Activated effector memory CD4-positive, alpha-beta T cell treated with anti-CD3 and anti-CD28 coated beads, Interleukin-2, amount 50 U/mL, for 16 hours (primary cell): ENCODE measurements at places on chromosomes 2 and 18.

DNA sequence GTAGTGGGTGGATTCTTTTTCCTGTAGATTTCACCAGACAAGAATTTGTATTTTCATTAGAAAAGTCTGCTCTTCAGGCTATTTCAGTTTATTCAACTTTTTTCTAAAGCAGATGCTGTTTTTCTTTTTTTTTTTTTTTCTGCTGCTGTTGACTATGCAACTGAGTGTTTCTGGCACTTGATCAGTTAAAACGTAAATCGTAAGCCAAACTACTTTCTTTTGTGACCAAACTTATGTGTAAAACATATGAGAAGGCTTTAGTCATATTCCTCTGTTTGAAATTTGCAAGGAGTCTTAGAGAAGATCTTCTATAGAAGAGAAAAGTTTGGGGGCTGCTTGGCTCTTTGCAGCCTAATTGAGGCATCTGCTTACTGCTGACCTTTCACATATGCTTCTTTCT is 170.1 kb downstream of the PARD3B start:
- no peak for DNase-seq

DNA sequence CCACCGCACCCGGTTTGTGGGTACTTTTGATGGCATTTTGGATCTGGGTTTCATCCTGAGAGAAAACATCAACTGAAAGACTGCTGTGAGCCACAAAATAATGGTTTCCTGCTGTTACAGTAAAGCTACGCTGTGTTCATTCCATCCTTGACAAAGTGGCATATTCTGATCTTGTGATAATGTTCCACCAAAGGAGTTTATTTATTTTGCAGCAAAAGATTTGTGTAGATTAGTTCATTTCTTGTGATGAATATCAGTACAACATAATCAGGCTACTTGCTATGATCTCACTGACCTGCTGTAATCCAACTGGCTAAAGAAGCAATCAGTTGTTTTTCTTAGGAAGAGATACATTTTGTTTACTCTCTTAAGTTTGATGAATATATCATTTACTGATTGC is 45.0 kb downstream of the EEF1B2 start:
- no peak for DNase-seq

DNA sequence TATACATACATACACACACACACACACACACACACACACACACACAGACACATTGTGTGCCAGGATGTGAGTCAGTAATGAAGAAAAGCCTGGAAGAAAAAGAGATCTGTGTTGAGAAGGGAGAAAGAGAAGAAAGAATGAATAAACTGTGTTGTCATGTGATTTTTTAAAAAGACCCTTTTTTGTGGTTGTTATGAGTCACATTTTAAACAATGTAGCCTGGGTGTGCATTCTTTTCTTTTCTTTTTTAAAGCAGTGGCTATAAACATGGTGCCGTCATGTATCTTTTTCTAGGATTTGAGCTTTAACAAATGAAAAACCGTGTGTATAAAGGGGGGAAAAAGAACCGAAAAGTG is 87.2 kb downstream of the NRP2 start:
- DNase-seq, result no peak

DNA sequence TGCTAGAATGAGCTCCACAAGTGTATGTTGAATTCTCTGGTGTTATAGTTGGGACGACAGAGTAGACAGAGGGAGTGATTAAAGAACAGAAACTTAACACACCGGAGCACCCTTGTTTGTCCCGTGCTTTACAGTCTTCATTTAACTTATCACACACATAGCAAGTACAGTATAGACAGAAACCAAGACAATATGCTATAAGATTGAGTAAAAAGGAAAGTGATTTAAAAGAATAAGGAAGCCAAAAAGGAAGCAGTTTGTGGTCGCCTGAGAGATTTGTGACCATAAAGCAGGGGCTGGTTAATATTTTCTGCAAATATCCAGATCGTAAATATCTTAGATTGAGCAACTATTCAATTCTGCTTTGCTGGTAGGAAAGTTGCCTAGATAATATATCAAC is 1128.4 kb downstream of the TSN start:
- no peak for DNase-seq

DNA sequence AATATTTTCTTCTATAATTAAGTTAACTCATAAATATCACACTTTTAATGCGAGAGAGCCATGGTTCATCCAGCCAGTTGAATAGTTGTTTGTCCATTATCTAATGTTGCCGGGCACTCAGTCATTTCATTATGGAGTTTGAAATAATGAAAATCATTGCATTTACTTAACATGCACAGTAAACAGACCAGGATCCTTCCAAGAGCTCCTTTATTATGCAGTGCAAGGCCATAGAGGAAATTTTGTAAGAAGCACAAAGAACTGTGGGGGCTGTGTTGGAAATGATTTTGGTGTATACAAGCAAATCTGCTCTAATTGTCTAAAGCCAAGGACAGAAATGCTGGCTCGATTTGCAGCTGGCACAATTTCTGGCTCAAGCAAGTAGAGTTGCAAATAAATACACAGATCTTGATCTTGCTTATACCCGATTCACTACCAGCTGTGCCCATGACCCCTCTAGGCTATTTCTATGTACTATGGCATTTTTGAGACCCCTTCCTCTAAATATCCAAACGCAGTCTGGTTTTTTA is 400.3 kb upstream of the HNRNPA3 start:
- no peak for DNase-seq

GRCh38 chr2:149393614-149394013 is 63.2 kb downstream of the LYPD6 start:
- no peak for DNase-seq

- peak; percentile 13 for DNase-seq
These were observed 149.4 kb upstream of the EPAS1 start for GRCh38 chr2:46147626-46148368.

- DNase-seq, result peak; percentile 56
These were observed 341.0 kb downstream of the EIPR1 start for GRCh38 chr2:3036432-3037125.

DNA sequence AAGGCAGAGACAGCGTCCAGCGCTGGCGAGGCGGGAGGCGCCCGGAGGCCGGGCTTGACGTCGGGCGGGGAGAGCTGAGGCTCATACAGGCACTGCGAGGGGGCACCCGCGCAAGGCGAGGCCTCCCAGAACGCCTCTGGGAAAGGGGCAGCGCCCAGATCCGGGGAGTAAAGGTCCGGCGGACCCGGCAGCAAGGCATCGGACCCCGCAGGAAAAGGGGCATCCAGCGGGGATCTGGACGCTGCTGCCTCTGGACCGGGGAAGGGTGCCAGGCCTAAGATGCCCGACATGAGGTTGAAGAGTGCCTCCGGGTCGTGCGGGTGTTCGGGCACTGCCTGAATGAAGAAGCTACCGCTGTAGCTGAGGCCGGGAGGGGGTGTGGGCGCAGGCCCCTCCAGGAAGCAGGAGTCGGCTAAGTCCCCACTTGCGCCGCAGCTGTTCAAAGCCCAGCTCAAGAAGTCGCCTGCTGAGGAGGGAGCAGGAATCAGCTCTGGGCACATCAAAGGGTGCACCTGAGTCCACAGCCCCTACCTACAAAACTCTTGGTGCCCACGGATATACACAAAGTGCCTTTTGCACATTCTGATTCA is 937 bp downstream of the EGR4 start:
- no peak for DNase-seq

DNA sequence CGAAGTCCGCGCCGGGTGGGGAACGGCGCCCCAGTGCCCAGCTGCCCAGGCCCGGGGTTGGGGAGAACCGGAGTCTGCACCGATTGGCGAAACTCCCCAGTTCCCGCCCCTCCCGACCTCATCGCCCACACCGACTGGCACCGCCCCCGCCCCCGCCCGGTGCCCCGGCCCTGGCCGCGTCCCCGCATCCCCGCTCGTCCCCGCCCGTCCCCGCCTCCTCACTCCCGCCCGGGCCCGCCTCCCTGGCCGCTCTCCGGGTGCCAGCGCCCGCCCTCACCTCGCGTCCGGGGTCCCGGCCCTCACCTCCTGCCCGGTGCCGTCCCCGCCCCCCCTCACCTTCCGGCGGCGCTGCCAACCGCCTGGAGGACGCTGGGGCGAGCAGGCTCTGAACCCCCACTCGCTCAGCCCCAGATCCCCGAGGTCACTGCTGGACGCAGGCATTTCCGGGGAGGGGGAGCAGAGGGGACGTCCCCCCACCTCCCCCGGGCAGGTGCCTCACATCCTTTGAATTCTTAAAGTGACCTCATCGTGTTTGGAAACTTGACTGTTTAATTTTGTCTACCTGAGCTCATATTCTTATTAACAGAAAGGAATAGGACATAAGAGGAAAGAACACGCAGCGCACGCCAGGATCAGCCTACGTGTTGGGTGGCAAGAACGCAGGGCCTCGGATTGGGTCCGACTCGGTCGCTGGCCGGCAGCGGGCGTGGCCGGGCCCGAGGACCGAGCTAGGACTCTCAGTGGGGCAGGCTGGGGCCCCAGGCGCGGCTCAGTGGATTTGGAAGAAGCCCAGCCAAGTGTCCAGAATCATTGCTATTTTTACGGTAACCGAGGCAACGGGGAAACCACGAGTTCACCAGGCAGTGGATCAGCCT is at the start of gene FAM110C:
TSS of gene FAM110C (minus strand) at position 35 of the 875 bp plus-strand sequence. CDS start 120 bp downstream, outside the sequence.
- peak; percentile 86 for DNase-seq

GRCh38 chr2:29700560-29700959 is 220.8 kb downstream of the ALK start:
- DNase-seq, result no peak

DNA sequence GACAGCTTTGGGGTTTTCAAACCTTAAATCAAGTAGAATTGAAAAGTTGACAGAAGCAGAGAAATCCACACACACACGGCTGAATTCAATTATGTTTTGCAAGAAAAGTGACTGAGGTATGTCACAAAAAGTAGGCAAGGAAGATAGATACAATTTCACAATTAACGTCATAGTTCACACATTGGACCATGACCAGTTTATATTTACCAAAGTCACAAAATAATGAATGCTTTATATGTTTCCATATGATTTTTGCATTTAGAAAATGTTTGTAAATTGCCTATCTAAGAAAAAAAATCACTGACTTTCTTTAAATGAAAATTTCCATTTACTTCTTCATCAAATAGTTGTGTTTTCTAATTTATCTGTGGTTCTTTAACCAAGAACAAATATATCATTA is 29.4 kb upstream of the ZNF516 start:
- DNase-seq, result no peak

GRCh38 chr2:169038338-169038757 is 7.2 kb upstream of the ABCB11 start:
- DNase-seq, result no peak

- DNase-seq, result no peak
These were observed 644.5 kb upstream of the VRK2 start for GRCh38 chr2:57402096-57402495.

DNA sequence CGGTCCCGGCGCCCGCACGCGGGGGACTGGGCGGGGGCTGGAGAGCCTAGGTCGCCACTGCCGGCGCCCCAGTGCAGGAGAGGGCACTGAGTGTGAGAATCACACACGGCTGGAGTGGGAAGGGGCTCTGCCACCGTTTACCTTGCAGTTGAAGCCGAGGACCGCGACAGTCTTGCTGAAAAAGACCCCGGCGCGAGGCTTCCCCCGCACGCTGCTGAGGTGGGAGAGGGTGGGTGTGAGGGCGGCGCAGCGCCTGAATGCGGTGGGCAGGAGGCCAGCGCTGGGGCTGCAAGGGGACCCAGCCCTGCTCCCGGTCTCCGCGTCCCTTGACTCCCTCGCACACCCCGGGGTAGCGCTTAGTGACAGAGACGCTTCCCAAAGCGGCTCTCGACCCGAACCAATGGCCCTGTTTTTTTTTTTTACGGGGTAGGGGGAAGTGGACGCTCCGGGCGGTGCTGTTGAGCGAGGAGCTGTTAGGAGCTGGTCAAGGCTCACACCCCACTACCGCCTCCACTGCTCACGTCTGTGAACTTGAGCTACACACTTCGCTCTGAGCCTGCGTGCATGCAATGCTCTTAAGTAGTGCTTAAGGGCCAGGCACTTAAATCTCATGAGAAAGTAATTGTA is 794 bp downstream of the NOTO start:
- DNase-seq, result no peak

DNA sequence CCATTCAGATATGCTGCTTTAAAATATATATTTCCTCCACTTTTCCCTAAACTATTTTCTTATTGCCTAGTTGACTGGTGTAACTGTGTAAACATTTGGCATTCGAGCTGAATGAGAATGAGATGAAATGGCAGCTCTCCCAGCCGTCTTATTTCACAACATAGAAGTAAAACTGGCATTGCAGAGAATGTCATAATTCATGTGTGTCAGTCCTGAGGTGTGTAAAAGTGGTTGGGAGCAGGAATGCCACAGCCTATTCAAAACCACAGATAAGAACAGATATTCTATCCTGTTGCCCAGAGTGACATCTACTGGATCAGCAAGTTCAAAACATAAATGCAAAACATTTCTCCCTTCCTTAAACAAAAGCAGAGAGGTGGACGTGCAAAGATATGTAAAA is 565.5 kb upstream of the CHAC2 start:
- no peak for DNase-seq

DNA sequence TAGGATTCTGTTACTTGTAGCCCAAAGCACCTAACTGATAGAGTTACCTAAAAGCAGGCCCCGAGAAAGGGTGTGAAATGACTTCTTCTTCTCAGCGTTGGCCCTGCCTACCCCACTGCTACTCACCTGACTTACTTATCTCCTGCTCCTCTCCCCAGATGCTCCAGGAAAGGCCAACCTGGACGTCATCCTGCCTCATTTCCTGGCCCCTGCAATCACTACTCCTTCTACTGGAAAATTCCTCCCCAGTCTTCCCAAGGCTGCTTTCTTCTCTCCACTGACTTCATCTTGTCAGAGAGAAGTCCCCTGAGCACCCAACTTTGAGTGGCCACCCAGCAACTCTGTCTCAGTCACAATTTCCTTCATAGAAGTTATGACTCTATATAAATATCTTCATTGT is 63.4 kb upstream of the KLF7 start:
- no peak for DNase-seq

GRCh38 chr2:234672498-234673150 is 175.7 kb upstream of the ARL4C start:
- DNase-seq, result no peak

DNA sequence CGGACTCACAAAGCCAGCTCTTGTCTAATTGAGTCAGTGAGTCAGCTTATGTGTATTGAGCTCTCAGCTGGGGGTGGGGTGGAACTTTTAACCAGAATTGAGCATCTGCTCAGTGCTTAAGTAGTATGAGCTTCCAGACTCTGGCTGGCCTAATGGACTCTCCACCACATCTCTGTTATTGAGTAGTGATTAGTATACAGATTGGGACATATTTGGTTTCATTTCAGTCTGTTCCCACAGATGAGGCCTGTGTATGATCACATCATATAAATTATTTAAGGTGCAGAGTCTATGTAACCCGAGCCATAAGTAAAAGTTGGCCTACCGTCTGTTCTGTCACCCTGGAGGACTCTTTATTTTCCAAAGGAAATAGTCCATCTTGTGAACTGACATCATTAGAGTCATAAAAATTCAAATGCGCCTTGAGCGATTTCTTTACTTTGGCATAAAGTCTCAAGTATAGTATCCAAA is 152.1 kb downstream of the THSD7B start:
- DNase-seq, result no peak
